ENCODE measurements at places on chromosomes 6 and 20.

GRCh38 chr6:4262526-4262925 is 127.2 kb upstream of the ECI2 start:
- no peak for DNase-seq

GRCh38 chr6:107032051-107032450 is 4.1 kb downstream of the MTRES1 start:
- DNase-seq, result no peak

- no peak for DNase-seq
These were observed 4.5 kb downstream of the CABLES2 start for GRCh38 chr20:62402456-62403150.

- DNase-seq, result no peak
These were observed 7.6 kb downstream of the MAPK14 start for GRCh38 chr6:36035225-36035624.

DNA sequence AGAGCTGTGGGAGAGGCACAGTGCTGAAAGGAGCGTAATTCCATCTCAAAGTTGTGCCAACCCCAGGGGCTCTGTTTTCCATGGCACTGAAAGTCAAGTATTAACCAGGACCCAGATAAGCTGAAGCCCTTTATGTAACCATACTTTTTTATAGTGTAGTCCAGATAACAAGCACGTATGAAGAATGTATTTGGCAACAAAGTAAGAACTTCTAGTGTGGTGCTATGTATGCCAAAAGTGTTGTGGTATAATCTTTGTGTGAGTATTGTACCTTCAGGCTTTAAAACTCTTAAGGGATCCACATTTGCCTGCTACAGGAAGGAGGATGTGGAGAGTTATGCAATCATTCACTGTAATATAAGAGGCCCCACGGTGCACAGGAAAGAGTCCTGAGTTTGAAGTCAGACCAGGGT is 129.4 kb downstream of the IBTK start:
- no peak for DNase-seq

- DNase-seq, result peak; percentile 88
These were observed 834 bp upstream of the CTSZ start for GRCh38 chr20:59007665-59008511.

DNA sequence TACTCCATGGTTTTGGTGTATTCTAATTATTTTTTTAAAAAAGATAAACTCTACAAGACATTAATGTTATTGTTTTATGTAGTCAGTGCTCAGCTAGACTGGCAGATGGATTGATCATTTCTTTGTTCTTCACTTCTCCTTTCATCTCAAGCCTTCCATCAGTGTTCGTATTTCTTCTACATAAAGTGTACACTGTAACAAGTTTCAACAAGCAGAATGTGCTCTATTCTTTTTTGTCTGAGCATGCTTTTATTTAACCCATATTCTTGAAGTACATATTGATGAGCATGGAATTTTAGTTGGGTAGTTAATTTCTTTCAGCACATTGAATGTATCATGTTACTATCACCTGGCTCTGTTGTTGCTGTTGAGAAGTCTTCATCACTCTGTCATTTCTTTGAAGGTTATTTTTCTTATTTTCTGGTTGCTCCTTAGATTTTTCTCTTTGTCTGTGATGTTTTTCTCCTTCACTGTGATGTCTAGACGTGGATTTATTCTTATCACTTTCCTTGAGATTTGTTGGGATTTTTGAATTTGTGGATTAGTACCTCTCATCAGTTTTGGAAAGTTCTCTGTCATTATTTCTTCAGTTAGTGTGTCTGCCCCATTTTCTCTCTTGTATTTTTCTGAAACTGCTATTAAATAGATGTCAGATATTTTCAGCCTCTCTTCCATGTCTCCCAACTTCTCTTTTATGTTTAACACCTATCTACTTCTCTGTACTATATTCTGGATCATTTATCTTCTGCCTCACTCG is 48.5 kb downstream of the TGM2 start:
- no peak for DNase-seq

DNA sequence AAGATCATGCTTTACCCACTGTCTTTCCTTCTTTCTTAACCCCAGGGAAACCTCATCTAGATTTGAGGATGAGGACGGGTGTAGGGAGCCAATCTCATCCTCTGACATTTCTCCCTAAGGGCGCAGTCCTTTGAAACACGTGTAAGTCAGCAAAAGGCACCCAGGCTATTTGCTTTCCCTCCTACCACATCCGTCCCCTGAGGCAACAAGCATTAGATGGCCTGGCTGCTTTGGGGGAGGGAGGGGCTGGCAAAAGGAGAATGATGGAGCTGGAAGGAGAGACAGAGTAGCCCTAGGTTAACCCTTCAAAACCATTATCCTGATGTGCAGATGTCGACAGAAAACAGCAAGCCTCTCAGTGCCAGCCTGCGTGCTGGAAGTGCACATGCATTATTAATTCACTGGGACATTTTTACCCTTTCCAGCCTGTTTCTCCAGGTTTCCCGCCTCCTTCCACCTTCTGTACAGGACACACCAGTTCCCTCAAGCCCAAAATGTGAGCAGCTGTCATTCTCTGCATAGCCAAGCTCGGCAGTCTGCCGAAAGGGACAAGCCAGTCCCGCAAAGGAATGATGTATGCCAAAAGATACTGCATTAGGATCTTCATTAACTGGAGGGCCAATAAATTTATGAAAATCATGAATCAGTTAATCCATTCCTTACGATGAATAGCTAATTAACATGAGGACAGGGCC is 547.2 kb downstream of the CD83 start:
- DNase-seq, result no peak

GRCh38 chr6:157610451-157610999 is 212.5 kb upstream of the SNX9 start:
- DNase-seq, result no peak

- no peak for DNase-seq
These were observed 122.0 kb upstream of the ID4 start for GRCh38 chr6:19715167-19715551.

GRCh38 chr20:59752101-59752586 is 147.8 kb downstream of the PHACTR3 start:
- peak; percentile 71 for DNase-seq

DNA sequence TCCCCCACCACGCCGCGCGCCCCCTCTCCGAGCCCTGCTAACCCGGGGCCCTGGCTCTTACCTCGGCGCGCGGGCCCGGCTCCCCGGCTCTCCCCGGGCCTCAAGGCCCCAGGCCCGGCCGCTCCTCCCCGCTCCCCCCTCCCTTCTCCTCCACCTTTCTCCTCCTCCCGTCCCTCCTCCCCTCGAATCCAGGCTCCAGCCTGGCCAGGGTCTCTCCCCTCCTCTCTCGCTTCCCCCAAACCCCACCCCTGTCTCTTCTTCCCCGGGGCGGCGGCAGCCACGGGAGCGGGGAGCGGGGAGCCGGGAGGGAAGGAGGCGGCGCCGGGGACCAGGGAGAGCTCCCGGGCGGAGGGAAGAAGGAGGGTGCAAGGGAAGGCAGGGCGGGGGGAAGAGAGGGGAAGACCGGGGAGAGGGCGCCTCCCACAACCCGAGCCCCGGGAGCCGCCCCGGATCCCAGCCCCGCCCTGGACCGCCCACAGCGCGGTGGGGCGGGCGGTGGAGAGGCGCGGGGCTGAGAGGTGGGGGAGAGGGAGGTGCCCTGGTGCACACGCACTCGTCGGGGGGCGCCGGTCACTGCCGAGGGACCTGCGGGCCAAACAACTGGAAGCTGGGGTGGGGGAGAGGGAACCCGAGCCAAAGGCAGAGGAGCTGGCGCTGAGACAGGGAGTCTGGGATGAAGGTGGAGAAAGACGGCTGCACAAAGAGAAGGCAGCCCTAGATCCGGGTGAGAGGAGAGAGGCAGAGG is at the start of gene GABBR1:
Gene GABBR1, minus strand, starts transcription at position 395 of the 745 bp plus-strand sequence. CDS start 798 bp downstream, outside the sequence.
- DNase-seq, result peak; percentile 52

DNA sequence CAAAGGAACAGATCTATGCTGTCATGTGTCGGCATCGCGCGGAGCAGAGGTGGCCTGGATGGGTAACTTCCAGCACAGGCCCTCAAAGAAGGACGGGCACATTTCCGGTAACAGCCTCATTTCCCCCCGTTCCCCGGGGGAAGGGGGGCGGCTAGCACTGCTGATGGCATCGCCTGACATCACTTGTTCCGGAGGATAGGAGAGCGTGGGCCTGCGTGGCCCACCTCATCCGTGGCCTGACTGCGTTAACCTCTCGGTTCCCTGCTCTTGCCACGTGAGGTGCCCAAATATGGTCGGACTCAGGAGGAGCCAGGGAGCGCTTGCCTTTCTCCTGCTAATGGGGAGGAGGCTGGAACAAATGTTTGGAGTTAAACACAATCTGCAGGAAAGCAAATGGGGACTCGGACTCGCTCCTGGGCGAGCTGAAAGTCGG is at the start of gene AKAP12:
Gene AKAP12, plus strand, starts transcription at position 365 of the 433 bp plus-strand sequence. CDS start 596 bp downstream, outside the sequence.
- peak; percentile 3 for DNase-seq

DNA sequence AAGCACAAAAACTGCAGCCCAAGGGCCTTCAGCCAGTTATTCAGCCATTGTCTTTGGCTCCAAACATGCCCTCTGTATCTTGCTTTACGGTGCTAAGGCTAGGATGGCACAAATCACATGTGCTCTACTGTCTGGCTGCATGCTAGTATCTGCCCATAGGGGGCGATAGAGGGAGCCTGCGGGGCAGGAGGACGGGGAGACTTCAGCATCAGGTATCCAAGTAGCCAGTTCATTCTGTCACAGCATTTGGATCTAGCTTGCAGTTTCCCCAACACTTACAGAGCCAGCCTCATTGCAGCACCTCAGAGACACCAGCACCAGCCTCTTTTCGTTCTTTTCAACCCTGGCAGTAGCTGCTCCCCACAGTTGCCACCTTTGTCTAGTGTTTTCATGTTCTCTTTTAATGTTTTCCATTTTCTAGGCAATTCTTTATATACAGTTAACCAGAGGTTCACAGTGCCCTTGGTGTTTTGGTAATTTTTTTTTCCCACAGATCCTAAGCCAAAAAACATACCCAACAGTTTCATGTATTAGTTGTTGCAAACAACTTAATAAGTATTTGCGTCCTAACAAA is 705.9 kb downstream of the PTPRT start:
- DNase-seq, result no peak

DNA sequence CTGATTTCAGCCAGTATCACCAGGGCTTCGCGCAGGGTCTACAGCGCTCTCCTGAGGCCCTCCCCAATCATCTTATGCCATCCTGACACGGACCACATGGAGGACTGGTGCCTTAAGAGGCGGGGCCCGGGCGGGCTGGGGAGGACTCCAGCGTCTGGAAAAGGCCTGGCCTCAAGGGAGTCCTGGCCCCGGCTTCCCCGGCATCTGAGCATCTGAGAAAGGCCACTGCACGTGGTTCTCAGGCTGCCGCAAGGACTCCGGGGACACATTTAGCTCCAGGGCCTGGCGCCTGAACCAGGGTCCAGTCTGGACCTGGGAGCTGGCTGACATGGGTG is 21.4 kb downstream of the BHLHE23 start:
- DNase-seq, result no peak

DNA sequence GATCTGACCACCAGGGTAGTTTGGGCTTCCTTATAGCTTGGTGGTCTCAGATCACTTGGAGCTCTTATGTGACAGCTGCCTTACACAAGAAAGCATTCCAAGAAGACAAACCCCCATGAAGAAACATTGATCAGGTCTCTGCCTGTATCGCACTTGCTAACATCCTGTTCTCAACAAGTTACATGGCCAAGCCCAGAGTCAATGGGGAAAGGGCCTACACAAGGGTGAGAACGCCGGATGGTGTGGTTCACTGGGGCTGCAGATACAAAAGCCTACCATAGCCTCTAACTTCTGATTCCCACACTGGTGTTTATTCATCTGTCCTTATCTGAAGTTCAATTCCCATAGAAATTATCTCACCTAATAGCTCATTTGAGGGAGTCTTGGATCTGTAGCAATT is 235.5 kb downstream of the SYNDIG1 start:
- no peak for DNase-seq

DNA sequence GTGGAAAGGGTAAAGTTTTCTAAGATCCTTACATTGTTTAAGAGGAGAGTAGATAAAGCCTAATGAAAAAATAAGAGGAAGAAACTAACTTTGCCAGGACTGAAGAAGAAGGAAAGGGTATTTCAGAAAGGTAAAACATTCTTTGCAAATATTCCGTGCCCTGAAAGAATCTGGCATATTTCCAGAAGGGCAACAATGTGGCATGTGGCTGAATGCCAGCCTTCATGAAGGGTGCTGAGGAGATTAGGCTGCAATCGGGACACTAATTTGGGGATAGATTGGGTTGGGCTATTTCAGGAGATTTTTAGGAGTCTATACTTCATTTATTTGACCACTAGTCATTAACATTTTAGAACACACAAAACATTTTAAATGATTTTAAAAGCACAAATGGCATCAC is 16.2 kb upstream of the UFL1 start:
- no peak for DNase-seq

GRCh38 chr6:35011096-35012041 is 122.3 kb downstream of the ANKS1A start:
- DNase-seq, result peak; percentile 53

GRCh38 chr20:10322073-10323012 is 103.7 kb downstream of the SNAP25 start:
- DNase-seq, result no peak

GRCh38 chr20:43508604-43509040 is 1.1 kb downstream of the L3MBTL1 start:
- DNase-seq, result no peak

DNA sequence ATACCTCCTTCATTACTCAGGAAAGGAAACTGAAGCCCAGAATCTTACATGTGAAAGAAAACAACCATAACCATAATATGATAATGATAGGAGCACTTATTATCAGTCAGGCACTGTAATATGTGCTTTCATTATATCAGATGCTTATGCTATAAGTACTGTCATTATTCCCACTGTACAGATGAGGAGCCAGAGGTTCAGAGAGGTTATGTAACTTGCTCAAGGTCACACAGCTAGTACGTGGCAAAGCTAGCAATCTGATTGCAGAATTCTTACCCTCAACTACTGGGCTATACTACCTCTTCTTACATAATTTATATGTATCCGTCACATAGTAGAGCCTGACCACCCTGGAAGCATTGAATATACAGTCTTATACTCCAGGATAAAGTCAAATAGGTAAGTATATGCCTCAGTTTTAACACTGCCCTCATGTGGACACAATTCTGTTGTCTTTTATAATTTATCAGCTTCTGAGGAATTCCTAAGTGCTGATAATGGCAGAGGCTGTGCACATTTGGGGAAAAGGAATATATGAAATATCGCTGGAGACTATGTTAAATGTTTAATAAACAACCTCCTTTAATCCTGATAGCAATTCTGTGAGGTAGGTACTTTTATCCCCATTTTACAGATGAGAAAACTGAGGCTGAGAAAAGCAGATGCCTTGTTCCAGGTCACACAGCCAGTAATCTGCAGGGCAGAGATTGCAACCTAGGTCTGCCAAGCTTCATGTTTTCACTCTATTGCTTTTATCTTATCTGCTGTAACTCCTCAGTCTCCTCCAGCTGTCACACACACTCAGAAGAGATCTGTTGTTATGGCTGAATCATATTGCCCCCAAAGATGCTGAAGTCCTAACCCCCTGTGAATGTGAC is 13.4 kb downstream of the BCAS1 start:
- no peak for DNase-seq

DNA sequence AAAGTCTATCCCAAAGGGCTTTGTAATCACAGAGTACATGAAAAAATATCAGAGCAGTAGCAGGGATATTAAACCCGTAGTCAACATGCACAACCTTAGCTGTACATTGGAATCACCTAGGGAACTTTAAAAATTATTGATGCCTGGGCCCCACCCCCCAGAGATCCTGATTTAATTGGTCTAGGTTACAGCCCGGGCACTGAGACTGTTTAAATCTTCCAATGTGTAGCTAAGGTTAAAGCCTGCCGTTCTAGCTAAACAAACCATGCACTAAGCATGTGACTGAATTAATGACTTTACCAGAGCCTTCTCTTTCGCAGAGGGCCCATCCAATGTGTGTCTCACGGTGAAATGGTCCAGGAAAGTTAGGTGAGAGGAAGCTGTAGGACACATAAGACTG is 14.1 kb upstream of the JAG1 start:
- DNase-seq, result no peak
